ENCODE measurements at places on chromosomes 4 and X.

- DNase-seq = no peak
Observed at GRCh38 chr4:41748571-41749475, at the start of gene PHOX2B. Gene PHOX2B (minus strand): TSS chr4:41748725. CDS start chr4:41748610, 115 bp downstream.

- DNase-seq = no peak
Observed at GRCh38 chrX:121298499-121298898, 251.1 kb downstream of the GLUD2 start.

- DNase-seq = no peak
Observed at GRCh38 chr4:168837922-168838321, 172.1 kb downstream of the CBR4 start.

DNA sequence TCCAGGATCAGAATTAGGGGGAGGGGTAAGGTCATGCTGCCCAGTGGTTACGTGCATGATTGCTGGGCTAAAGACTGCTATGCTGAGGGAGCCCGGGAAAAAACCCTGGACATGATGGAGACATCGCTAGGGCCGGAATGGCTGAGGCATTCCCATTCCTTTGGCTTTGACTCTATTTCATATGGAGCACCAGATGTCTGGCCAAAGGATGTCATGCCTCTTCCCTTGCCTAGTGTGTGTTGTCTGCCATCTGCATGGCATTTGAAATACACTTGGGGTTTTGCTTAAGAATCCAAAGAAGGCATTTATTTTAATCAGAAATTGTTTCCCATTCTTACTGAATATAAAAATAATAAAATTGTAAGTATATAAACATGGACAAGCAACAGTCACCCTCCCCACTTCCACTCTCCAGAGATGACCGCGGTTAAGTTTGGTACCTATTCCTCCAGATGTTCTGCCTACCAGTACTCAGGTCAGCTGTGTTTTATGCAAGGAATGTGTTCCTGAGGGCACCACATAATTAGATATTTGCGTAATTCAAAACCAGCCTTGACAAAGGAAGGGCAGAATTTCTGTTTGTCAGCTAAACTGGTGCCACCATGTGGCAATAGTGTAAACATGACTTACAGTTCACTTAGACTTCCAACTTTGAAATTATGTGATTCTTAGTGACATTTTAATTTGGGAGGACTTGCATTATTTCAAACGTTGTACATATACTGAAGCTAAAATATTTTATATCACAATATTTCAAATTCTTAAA, 105.9 kb downstream of the CT47B1 start:
- peak; percentile 25 for DNase-seq

DNA sequence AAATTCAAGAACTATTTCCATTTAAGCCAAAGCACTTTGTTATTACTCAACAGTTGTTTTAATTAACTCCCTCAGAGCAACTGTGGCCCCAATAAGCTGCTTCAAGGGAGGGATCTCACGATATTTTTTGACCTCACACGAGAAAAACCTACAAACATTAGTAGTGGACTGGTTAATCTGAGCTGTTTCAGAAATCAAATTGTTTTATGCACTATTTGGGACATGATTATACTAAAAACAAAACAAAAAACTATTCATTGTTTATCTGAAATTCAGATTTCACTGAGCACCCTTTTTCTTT, 74.3 kb downstream of the DCHS2 start:
- no peak for DNase-seq

GRCh38 chr4:66949419-66949818, 595.9 kb downstream of the CENPC start:
- no peak for DNase-seq

DNA sequence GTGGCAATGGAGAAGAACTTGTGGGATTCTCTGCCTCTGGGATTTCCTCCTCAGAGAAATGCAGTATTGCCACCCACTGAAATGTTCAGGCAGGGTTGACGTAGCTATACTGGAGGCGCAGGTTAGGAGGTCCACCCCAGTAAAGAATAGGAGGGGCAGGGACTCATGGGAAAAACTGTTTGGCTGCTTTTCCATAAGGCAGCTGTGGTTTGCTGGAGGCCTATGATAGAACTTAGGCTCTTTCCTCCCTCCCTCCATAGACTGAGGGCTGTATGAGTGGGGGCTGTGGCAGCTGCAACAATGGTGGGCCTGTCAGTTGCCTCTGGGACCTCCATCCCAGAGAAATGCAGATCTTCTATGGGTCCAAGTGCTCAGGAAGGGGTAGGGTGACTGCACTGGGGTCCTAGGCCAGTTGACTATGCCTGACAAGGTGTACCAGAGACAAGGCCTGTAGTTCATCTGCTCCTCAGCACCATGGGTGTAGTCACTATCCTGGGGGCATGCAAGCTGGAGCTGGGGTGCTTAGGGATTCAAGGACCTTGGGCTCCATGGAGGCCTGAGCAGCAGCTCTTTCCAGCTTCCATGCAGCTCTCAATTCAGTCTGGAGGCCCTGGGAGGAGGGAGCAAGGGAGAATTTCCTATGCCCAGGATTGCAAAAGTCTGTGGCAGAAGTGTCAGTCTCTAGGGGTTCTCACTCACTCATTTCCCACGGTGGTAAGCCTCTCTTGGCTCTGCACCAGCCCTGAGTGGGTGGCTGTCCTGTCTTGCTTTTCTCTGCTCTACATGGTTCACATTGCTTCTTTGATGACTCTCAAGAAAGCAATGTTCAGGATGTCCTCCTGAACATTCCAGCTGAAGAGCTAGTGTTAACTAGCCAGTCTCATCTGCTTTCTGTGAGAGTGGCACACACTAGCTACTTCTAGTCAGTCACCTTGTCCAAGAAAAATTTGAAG, 353.0 kb downstream of the IDS start:
- no peak for DNase-seq

- no peak for DNase-seq
Observed at GRCh38 chrX:23263892-23264291, 70.8 kb upstream of the PTCHD1 start.

DNA sequence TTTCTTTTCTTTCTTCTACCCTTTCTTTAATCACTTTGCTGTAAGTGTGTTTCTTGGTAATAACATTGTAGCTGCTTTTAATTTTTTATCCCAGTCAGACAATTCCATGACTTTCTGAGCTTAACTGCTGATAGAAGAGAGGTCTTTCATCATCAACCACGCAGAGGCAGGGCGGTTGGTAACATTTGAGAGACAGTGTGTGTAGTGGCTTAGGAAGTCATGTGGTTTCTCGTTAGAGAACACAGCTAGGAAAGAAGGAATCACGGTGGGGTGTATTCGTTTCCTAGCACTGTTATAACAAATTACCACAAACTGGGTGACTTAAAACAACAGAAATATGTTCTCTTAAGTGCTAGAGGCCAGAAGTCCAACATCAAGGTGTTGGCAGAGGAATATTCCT, 11.5 kb downstream of the PRPS2 start:
- DNase-seq = no peak

DNA sequence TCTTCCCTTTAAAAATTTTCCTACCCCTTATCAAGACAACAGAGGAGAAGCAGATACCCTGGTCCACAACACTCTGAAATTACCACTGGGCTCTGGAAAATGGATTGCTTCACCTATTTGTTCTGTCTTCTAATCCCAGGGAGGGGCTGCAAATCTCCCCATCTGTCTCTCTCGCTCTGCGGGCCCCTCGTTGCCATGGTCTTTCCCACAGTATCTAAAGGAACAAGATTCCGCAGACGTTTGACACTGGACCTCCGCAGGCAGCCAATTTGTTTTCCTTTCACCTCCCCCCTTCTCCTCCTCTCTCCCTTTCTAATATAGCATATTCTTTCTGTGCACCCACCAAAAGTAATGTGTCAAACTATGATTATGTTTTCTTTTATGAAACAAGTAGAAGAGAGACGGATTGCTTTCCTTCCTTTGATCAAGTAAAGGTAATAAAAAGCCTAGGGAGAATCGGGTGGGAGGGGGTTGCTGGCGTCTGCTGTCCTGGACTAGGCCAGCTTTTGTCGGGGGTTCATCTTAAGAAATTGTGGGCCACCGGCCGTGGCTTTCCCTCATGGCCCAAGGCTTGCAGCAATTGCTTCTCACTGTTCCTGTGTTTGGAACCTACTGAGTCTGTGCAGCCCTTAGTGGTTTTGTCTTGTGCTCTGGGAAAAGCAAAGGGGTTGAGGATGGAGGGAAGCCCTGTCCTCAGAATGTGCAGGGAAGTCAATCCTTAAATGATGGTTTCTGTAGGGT, 81.0 kb downstream of the MGST2 start:
- peak; percentile 78 for DNase-seq

DNA sequence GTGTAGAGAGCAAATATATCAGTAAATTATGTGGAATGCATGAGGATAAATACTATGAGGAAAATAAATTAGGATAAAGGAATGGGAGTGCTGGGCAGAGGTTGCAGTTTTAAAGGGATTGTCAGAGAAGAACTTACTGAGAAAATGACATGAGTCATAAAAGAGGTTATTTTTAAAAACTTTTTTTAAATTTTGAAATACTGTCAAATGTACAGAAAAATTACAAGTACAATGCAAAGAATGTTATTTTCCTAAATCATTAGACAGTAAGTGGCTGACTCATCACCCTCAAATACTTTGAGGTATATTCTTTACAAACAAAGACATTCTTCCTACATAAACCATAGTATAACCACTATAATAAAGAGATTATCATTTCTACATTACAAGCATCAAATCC, 29.8 kb upstream of the H2AZ1 start:
- no peak for DNase-seq

DNA sequence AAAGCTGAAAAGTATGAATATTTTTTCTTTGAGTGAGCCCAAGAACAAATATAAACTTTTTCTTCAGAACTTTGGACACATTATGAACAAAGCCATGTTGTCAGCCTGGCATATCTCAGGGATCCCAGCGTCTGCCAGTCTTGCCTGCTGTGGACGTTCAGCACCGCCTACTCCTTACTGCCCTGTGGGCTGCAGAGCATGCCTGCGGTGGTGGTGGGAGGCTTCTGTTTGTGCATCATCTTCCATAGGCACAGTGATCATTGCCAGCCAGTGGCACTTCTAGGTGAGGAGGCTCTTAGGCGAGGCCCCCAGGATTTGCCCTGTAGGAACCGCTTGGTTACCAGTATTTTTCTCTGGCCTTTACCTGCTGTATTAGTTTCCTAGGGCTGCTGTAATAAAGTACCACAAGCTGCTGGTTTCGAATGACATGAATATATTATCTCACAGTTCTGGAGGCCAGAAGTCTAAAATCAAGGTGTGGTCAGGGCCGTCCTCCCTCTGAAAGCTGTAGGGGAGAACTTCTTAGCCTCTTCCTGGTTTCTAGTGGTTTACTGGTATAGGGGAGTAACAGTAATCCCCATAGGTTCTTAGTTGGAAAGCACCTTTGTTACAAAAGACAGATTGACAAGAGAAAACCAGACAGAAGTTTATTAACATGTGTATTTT, 15.4 kb downstream of the ANXA3 start:
- no peak for DNase-seq

DNA sequence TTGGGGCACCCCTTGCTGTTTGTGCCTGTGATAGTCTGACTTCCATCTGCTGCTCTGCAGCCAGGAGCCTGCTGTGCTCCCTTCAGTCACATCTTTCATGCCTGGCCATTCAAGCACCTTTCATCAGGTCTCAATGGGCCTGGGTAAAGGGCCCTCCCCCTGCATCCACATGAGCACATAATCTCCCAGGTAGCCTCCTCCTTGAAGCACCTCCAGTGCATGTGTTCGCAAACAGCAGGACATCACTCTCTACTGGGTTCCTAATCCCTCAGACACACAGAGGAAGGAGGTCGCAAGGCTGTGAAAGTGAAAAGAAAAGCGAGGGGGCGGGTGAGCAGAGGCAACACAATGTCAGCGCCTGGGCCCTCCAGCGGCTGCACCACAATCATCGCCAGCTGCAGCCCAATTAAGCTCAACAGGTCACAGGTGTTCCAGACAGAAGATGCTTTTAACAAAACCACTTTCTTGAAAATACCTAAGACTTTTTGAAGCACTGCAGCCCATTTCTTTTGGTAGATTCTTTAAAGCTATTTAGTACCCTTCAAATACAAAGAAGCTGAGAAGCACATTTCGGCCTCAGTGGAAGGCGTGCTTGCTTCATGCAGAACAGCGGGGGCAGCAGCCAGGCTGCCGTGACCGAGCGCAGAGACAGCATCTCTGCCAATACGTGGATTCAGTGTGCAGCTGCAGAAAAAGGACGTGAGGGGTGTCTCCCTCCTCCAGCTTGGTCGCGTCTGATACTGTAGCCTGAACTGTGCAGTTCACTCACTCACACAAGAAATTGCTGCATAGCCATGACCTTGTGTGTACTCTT, 92.2 kb upstream of the SPRY1 start:
- no peak for DNase-seq

GRCh38 chrX:132378281-132378680, 110.6 kb downstream of the MBNL3 start:
- DNase-seq = no peak

DNA sequence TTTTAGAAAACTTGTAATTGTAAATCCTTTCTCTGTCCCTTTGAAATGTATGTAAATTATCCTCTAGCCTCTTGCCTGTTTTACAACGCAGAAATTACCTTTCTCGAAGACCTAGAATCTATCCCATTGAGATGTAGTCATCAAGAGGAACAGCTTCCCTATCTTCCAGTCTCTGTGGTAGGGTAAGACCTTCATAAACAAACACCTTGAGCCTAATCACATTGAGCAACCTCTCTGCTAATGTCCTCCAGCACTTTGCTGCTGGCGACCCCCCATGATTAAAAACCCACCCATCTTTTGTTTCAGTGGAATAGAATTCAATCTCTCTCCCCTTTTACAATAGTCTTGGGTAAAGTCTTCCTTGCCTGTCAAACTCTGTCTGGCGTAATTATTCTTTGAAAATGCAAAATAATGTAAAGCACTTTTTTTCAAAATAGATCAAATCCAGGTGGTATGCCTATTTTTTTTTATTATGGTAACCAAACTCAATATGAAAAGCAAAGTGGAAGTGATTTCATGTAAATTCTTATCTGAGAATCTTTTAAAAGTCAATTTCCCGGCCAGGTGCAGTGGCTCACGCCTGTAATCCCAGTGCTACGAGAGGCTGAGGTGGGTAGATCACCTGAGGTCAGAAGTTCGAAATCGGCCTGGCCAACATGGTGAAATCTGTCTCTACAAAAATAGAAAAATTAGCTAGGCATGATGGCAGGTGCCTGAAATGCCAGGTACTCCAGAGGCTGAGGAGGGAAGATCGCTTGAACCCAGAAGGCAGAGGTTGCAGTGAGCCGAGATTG, 237.9 kb downstream of the GRXCR1 start:
- DNase-seq = no peak

- no peak for DNase-seq
Observed at GRCh38 chrX:123993326-123993725, 31.8 kb downstream of the STAG2 start.

DNA sequence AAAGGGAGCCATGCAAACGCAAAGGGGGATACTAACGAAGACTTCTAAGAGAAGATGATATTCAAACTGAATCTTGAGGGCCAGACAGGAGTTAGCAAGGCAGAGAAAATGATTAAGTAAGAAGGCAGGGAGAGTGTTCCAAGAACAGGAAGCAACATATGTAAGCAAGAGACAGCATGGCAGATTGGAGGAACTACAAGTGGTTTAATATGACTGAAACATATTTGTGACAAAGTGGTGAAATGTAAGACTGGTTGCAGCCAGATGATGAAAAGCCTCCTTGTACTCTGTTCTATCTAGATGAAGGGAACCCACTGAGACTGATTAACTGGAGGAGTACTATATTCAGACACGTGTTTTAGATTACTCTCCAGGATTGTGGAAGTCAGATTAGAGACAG, 116.6 kb upstream of the DIAPH2 start:
- no peak for DNase-seq
